ENCODE measurements at places on chromosomes 1 and 21.

GRCh38 chr1:43564551-43565348 lies 34.1 kb downstream of the PTPRF start:
- DNase-seq: no peak

DNA sequence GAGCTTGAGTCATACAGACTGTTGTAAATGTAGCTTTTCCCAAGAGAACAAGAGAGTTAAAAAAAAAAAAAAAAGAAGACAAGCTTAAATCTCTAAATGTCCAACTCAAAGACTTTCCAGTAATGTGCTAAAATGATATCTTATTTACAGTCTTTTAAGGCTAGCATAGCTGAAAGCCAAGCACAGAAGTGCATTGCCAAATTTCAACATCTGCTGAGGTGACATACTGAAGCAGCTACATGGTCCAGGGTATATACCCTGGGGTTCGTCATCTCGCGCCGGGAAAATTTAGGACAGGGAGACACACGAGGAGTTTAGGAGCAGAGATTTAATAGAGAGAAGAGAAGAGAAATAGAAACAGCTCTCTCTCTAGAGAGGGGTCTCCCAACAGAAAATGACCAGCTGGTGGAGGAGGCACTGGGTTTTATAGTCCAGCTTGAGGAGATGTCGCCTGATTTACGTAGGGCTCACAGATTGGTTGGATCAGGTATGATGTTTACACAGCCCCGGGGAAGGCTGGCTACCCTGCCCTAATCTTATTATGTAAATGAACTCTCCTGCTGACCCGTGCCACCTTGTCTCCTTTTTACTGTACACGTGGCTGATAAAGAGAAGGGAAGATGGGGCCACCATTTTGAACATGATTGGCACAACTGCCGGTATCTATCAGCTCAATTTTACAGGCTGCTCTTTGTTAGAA lies 172.7 kb downstream of the TRIM33 start:
- no peak for DNase-seq

- no peak for DNase-seq
Observed at GRCh38 chr1:175000697-175001187, 995 bp downstream of the CACYBP start.

DNA sequence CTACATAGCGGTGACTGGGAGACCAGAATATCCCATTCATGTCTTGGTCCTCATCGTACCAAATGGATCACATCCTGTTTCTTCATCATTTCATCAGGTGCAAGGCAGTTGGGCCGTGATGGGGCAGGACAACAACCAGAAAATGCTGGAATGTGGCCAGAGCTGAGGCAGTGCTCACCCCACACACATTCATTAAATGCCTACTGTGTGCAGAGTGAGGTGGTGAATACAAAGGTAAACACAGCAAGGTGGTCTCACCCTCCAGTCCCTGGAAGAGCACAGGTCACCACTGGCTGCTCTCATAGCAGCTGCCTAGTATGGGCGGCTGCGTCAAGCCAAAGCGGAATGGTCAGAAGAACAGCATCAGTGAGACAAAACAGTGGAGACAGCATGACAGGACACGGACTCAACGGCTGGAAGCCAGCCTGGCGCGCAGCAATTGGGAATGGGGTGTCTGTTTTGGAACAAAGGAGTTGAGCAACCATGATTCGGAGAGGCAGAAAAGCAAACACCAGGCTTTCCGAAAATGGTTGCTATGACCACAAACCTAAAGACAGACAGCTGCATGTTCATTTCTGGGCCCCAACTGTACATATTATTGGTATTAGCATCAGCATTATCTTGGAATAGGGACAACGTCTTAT lies 5.6 kb upstream of the ADAMTSL4 start:
- DNase-seq: no peak

- DNase-seq: no peak
Observed at GRCh38 chr1:92217721-92218120, at the start of gene C1orf146. C1orf146 (plus strand) TSS chr1:92217915; CDS start chr1:92231421, 13,506 bp downstream.

DNA sequence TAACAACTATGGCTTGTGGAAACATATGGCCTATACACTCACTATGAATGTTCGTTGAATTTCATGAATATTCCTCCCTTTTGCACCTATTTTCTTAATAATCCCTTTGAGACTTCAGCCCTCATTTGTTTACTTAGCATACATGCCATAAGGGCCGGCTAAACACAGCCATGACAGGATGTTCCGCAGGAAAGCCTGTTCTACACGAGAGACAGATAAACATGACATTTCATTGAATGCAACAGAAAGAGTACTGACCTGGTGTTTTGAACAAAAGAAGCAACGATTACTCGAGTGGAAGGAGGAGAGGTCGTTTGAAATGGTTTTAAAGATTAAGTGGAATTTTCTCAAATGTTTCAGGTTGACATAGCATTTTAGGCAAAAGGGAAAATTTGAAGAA lies 459.5 kb upstream of the CXADR start:
- DNase-seq: no peak

DNA sequence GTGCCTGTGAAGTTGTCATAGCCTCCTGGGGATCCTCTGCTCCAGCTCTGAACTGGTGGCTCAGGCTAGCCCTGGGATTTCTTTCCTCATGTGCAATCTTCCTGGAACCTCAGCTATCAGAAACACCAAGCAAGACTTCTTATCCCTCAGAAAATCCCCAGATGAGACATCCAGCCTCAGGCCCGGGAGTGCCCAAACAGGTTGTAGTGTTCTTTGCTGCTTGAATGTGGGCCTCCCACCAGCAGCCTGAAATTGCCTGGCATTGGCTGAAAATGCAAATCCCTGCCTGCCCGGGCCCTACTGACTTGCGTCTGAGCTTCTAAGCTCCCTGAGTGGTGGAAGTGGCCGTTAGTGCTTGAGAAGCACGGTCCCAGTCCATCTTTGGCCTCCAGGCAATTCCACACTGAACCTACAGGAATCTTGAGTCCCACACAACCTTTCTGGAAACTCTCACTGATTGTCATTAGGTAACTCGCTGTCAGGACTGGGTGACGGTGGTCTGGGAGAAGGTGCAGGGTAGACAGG lies 146.8 kb downstream of the ZBTB18 start:
- DNase-seq: no peak

DNA sequence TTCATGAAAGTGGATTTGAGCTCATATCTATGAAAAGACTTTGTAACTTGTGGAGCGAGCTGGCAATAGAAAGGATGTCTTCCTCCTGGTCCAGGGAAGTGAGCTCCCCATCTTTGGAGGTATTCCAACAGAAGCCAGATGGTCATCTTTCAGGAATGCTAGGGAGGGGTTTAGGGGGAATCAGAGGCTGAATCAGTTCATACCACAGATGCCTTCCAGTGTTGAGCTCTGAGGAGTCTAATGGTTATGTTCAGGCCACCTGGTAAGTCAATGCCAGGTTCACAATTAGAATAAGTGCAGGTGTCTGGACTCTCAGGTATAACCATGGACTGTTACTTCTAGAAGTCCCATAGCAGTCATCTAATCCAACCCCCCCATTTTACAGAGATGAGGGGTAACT lies 119.1 kb downstream of the ACTL8 start:
- no peak for DNase-seq

DNA sequence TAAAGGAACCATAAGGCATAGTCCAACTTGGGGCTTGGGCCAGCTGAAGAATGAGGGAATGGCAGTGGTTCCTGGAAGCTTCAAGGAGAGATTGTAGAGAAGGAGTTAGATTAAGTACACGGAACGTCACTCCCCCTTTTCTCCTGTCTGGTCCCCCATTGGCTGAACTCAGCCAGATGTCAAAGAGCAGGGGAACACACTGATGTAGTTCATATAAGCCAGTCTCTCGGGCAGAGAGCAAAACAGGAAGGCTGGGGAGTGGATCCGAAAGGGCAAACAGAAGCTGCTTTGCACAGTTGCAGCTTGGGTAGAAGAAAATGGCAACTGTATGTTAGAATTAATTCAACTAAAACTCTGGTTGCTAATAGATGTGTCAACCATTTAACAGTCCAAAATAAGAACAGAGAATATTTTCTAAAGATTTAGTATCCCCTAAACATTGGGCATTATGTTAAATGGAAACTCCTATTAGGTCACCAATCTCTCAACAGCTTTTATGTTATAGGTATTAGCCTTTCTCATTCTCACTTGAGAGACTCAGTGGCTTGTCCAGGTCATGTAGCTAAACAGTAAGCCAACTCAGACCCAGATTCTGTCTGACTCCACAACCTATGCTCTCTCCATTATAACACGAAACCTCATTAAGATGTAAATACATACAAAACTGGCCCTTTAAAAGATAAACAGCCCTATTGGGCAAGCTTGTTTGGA lies 600.7 kb upstream of the USP24 start:
- no peak for DNase-seq

DNA sequence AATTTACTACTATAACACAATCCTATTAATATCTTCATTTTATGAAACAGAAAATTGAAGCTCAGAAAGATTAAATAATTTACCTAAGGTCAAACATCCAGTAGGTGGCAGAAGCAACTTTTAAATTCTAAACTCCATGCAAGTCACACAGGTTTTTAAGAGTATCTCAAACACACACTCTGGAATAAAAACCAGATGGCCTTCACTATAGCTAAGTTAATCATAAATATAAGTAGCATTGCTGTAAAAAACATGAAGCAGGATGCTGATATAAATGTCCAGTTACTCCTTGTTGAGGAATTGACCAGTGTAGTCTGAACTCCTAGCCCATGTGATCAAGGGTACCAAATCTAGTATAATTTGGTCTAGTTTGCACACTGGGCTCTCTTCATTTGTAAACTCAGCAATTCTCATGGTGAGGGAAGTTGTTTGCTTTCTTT lies 9.4 kb upstream of the FMO3 start:
- DNase-seq: no peak

- DNase-seq: peak; percentile 56
Observed at GRCh38 chr1:975896-976683, 5.8 kb downstream of the PERM1 start.

- DNase-seq: no peak
Observed at GRCh38 chr1:115084902-115085511, 4.3 kb downstream of the TSPAN2 start.

- no peak for DNase-seq
Observed at GRCh38 chr1:23187637-23188036, 19.0 kb upstream of the LUZP1 start.

GRCh38 chr1:33045814-33046213 lies 9.1 kb upstream of the AK2 start:
- DNase-seq: no peak

- DNase-seq: no peak
Observed at GRCh38 chr1:106621853-106622252, 434.6 kb upstream of the PRMT6 start.

DNA sequence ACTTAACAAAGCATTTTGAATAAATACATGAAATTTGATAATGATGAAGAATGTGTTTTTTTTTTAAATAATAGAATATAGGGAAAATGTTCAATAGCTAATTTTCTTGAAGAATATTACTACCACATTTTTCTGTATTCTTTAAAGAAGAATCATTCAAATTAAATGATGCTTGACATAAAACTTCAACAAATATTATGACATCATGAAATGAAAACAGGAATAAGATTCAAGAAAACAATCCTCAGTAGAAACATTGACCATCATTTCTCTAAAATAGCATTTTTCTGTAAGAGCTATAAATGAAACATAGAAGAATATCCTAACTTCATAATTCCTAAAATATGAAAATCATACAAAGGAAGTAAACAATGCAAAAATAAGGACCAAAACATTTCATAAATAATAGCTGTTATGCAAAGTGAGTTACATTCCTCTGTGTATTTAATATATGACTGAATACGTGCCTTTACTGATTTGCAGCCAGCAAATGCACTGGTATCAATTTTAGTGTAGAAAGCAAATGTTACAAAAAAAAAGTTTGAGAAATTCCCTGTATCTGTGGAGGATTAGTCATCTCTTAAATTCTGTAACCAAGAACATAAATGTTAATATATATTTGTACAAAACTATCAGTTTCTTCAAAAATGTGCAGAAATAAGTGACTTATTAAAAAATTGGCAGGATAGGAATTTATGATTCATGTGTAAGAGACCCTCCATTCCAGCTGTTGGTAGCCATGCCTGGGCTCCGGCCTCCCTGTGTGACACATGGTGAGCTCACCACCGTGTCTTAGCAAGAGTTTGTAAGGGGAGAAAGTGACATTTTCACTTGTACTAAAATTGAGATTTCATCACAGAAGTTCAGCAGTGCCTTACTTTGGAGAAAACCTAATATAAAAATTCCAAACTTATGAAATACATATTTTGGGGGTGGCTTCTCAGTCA lies 15.0 kb upstream of the PTPN14 start:
- no peak for DNase-seq

- no peak for DNase-seq
Observed at GRCh38 chr21:14871861-14872260, 192.9 kb downstream of the NRIP1 start.

- DNase-seq: no peak
Observed at GRCh38 chr21:14901482-14901958, 163.3 kb downstream of the NRIP1 start.
